ENCODE measurements at places on chromosomes 4 and X.

- DNase-seq, result no peak
Measured at GRCh38 chr4:170127758-170128157, 38.0 kb upstream of the AADAT start.

- no peak for DNase-seq
Measured at GRCh38 chr4:153469031-153469430, 2.9 kb downstream of the TMEM131L start.

DNA sequence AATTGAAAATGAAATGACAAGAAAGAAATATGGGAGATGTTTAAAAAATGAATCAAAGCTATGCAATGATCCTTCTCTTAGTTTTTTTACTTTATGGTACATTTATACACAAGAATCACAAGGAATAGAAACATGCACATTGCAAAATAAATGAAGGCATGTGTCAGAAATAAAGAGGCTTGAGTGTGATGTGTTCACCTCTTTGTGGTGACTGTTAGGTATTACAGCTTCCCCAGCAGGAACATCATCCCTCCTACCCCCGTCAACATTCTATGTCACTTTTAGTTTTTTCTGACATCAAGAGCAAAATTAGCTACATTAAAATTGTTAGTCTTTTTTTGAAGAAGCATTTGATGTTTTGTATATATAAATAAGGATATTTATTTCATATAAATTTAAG, 214.8 kb downstream of the SLC4A4 start:
- DNase-seq, result no peak

DNA sequence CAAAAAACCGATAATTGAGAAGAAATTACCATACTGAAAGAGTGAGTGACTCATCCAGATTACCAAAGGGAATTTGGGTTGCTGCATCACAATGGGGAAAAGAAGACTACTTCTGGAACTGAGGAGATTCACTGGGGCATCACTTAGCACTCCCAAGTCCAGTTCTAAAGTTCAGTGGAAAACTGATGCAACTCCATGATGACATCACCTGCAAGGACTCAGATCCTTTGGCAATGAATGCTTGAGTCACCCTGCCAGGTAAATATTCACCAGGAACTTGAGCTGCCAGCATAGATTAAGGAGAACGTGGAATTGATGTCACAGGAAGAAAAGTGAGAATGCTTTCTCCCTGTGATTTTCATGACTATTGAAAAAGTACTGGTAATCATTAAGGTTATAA, 32.0 kb upstream of the SMIM10L2A start:
- DNase-seq, result no peak

GRCh38 chr4:8294036-8294435, 24.5 kb downstream of the HTRA3 start:
- DNase-seq, result no peak

DNA sequence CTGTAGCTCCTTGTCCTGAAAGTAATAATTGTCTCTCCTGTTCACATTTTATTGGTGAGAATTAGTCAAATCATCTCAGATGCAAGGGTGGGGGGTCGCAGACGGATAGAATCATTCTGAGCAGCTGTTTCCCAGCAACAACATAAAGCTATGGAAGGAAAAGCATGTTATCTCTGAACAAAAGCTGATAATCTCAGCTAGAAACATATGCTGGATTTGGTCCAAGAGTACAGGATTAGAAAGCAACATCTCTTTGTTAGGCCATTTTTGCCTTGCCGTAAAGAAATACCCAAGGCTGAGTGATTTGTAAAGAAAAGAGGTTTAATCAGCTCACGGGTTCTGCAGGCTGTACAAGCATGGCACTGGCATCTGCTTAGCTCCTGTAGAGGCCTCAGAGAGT, 472.8 kb upstream of the BOD1L1 start:
- no peak for DNase-seq

GRCh38 chrX:82775426-82775825, 732.7 kb upstream of the POU3F4 start:
- DNase-seq, result no peak

GRCh38 chrX:123743312-123743711, 10.5 kb upstream of the THOC2 start:
- no peak for DNase-seq
